T-helper 1 cell treated with Interleukin-12 subunit alpha and Interleukin-12 subunit beta and Interleukin-4 antibody, amounts not matched to agents 30 ng/mL and 1 ng/mL, for 36 hours (primary cell): ENCODE measurements at places on chromosomes 5 and 9. TPM values are rescaled to one million over a fixed set of nuclear protein-coding genes. Genes with fewer than 3 reads are reported as not detected.

Gene TLX3
- not detected in 2 replicates for total RNA-seq

Gene SPATA31D4
- total RNA-seq: not detected in 2 replicates

Gene DAB2
- not detected in 2 replicates for total RNA-seq

Gene CDKN2B
- 9.2 and 9.4 TPM in 2 replicates for total RNA-seq

Gene FOXD4L6
- total RNA-seq: 0.15 TPM in 1 of 2 replicates, not detected in the other

Gene ST8SIA4
- total RNA-seq: 65.1 and 74.6 TPM in 2 replicates

Gene SCGB3A1
- total RNA-seq: not detected in 2 replicates

Gene ECM2
- total RNA-seq: not detected in 2 replicates

Gene FAM13B
- total RNA-seq: 31.2 and 35.4 TPM in 2 replicates

Gene ZFP37
- 0.10 and 0.15 TPM in 2 replicates for total RNA-seq

Gene IL9
- 0.51 and 1.3 TPM in 2 replicates for total RNA-seq

Gene CDKN2A
- total RNA-seq: 22.9 and 23.3 TPM in 2 replicates

Gene FAM163B
- total RNA-seq: not detected in 2 replicates

Gene KCNMB1
- total RNA-seq: not detected in 2 replicates

Gene SHOC1
- total RNA-seq: not detected in 2 replicates

Gene SVEP1
- total RNA-seq: not detected in 2 replicates

Gene SLC22A5
- total RNA-seq: 4.8 and 5.0 TPM in 2 replicates

Gene ELOVL7
- total RNA-seq: 0.73 and 0.93 TPM in 2 replicates

Gene COL23A1
- not detected in 2 replicates for total RNA-seq

Gene ELAVL2
- total RNA-seq: not detected in 2 replicates

Gene AJM1
- total RNA-seq: 8.1 and 8.8 TPM in 2 replicates

Gene EDIL3
- total RNA-seq: not detected in 2 replicates

Gene GRXCR2
- total RNA-seq: not detected in 2 replicates

Gene GPRIN1
- total RNA-seq: 2.2 and 2.6 TPM in 2 replicates

Gene IGIP
- 3.9 and 4.0 TPM in 2 replicates for total RNA-seq

Gene NRARP
- total RNA-seq: 1.5 and 1.8 TPM in 2 replicates

Gene BTNL8
- total RNA-seq: not detected in 2 replicates

Gene FGF1
- total RNA-seq: not detected in 2 replicates

Gene WDR31
- total RNA-seq: 1.2 and 2.0 TPM in 2 replicates

Gene GABRP
- total RNA-seq: not detected in 2 replicates

Gene ARL14EPL
- not detected in 2 replicates for total RNA-seq

Gene TLR4
- not detected in 2 replicates for total RNA-seq

Gene PSIP1
- 94.0 and 95.6 TPM in 2 replicates for total RNA-seq
